ENCODE measurements at places on chromosomes 3 and 15. TPM values are rescaled to one million over a fixed set of nuclear protein-coding genes. Genes with fewer than 3 reads are reported as not detected.

Gene NBEAL2
- total RNA-seq = 165 TPM

Gene HTR3E
- not detected for total RNA-seq

Gene GOLGA6L7
- total RNA-seq = not detected

Gene TIMP4
- total RNA-seq = not detected

Gene MINAR1
- total RNA-seq = 0.44 TPM

GRCh38 chr3:112746675-112747280 lies 99.9 kb downstream of the CD200R1L start:
- H3K4me1 ChIP-seq = peaks cover 5% of the 10 kb centered on the region
- no peaks in the 10 kb centered on the region for H3K36me3 ChIP-seq
- DNase-seq = no peak
- H3K27me3 ChIP-seq = no peaks in the 10 kb centered on the region
- no peak overlapping the region for H3K4me3 ChIP-seq
- H3K27ac ChIP-seq = no peak overlapping the region

GRCh38 chr15:58987036-58987435 lies 427 bp upstream of the RNF111 start:
- peaks cover 18% of the 10 kb centered on the region for H3K36me3 ChIP-seq
- no peak for DNase-seq
- peaks cover 34% of the 10 kb centered on the region for H3K4me1 ChIP-seq
- H3K27ac ChIP-seq = peak overlapping the region; percentile 93
- no peaks in the 10 kb centered on the region for H3K27me3 ChIP-seq

DNA sequence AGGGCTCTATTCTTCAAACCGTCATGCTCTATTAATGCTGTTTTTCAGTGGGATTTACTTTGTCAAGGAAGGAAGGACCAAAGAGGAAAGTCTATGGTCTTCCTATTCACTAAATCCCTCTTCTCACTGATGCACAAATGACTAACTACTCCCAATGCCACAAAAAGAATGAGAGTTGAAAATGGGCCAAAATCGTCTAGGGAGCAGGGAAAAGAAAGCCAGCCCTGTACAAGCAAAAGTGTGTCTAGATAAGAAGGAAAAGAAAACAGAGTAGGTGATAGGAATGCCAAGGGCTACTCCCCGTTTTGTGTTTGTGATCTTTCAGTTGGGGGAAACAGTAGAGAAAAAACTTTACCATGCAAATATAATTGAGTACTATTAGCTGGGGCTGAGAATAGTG lies 97.2 kb upstream of the TMCO5A start:
- no peak overlapping the region for H3K27ac ChIP-seq
- H3K4me1 ChIP-seq = no peaks in the 10 kb centered on the region
- no peaks in the 10 kb centered on the region for H3K27me3 ChIP-seq
- no peak for DNase-seq
- H3K4me3 ChIP-seq = no peak overlapping the region

- H3K27ac ChIP-seq = no peak overlapping the region
- H3K36me3 ChIP-seq = no peaks in the 10 kb centered on the region
- DNase-seq = no peak
- peaks cover 5% of the 10 kb centered on the region for H3K4me1 ChIP-seq
- H3K4me3 ChIP-seq = no peak overlapping the region
- peaks cover 25% of the 10 kb centered on the region for H3K27me3 ChIP-seq
Measured at GRCh38 chr3:159852821-159853505, 135.7 kb upstream of the IL12A start.

GRCh38 chr15:80931191-80931590 lies 58.4 kb downstream of the MESD start:
- DNase-seq = no peak
- H3K4me1 ChIP-seq = peaks cover 9% of the 10 kb centered on the region
- no peak overlapping the region for H3K27ac ChIP-seq

- no peak for DNase-seq
- no peaks in the 10 kb centered on the region for H3K4me1 ChIP-seq
- no peak overlapping the region for H3K4me3 ChIP-seq
- no peaks in the 10 kb centered on the region for H3K36me3 ChIP-seq
Measured at GRCh38 chr15:94917068-94917467, 685.7 kb downstream of the MCTP2 start.

- H3K27ac ChIP-seq = peak overlapping the region; percentile 72
- H3K27me3 ChIP-seq = peaks cover 12% of the 10 kb centered on the region
- peak overlapping the region; percentile 47 for H3K4me3 ChIP-seq
- no peak for DNase-seq
Measured at GRCh38 chr3:192894676-192895075, 23.0 kb downstream of the MB21D2 start.

GRCh38 chr15:29788433-29789034 lies 33.7 kb downstream of the TJP1 start:
- no peak overlapping the region for H3K4me3 ChIP-seq
- no peaks in the 10 kb centered on the region for H3K4me1 ChIP-seq
- H3K27me3 ChIP-seq = peaks cover 15% of the 10 kb centered on the region
- no peak overlapping the region for H3K27ac ChIP-seq
- no peaks in the 10 kb centered on the region for H3K36me3 ChIP-seq

All from activated naive CD8-positive, alpha-beta T cell treated with anti-CD3 and anti-CD28 coated beads, Interleukin-2, amount 10 ng/mL, durations not matched to agents 7 days and 5 days (primary cell).